Activated T-cell treated with anti-CD3 and anti-CD28 coated beads, Interleukin-2, amount 50 U/mL, for 72 hours (primary cell): ENCODE measurements at places on chromosomes 2 and 18. TPM values are rescaled to one million over a fixed set of nuclear protein-coding genes. Genes with fewer than 3 reads are reported as not detected.
A peak's percentile ranks its signal among the peaks of the same experiment; 100 is the strongest.

Gene GPR35
- 48.2 TPM for total RNA-seq

Gene STRADB
- total RNA-seq = 26.7 TPM

Gene PIGN
- 28.2 TPM for total RNA-seq

Gene TUBA4B
- total RNA-seq = not detected

Gene C2orf78
- not detected for total RNA-seq

Gene GKN2
- total RNA-seq = not detected

Gene DUSP19
- 2.8 TPM for total RNA-seq

Gene DUSP11
- total RNA-seq = 35.8 TPM

Gene SLC35G4
- total RNA-seq = not detected

Gene FBXO41
- 19.8 TPM for total RNA-seq

Gene DYSF
- 1.6 TPM for total RNA-seq

Gene ITGB6
- not detected for total RNA-seq

Gene CTIF
- 4.6 TPM for total RNA-seq

Gene FAM98A
- total RNA-seq = 20.7 TPM

Gene HAT1
- 46.9 TPM for total RNA-seq

Gene DPP4
- total RNA-seq = 52.9 TPM

Gene OR6B2
- total RNA-seq = not detected

GRCh38 chr2:224039770-224040440 lies 819 bp upstream of the SERPINE2 start:
- DNase-seq = no peak

- peak; percentile 32 for DNase-seq
Observed at GRCh38 chr2:71452565-71452964, 796 bp upstream of the DYSF start.

- peak; percentile 8 for DNase-seq
Observed at GRCh38 chr2:58571181-58571852, 330.2 kb upstream of the FANCL start.

- no peak for DNase-seq
Observed at GRCh38 chr2:58845011-58845410, 603.9 kb upstream of the FANCL start.

GRCh38 chr2:53969968-53970723 lies 647 bp downstream of the PSME4 start:
- peak; percentile 29 for DNase-seq

- DNase-seq = peak; percentile 30
Observed at GRCh38 chr2:64730551-64731262, 77.0 kb upstream of the SERTAD2 start.

DNA sequence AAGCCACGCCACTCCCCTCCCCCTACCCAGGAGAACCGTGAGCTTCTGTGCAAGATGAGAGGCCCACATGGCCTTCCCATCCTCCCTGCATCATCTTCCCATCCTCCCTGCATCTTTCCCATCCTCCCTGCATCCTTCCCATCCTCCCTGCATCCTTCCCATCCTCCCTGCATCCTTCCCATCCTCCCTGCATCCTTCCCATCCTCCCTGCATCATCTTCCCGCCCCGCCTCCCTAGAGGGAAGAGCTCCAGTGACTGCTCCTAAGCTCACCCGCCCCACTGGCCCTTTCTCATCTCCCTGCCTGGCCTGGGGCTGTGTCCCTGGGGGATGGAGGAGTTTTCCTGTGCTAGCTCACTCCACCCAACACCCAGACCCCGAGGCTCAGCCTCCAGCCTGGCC lies 93.3 kb upstream of the ASAP2 start:
- DNase-seq = no peak

- no peak for DNase-seq
Observed at GRCh38 chr2:241940329-241940728, 70.8 kb downstream of the RTP5 start.

DNA sequence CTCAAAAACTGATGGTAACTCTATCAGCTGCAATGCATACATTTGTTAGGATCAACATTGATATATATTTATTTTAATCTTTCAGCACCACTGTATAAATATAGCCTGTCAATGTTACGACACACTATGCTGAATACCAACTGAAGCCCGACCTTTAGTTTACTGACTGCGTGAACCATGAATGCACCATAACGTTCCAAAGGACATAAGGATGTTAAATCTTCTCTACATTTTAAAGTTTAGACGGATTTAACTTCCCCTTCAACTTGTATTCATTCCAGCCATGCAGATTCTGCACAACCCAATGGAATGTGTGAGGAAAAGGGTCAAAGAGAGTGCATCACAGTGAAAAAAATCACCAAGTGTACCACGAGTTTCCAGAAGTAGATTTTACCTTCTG lies 489.5 kb downstream of the IRS1 start:
- DNase-seq = no peak

- DNase-seq = no peak
Observed at GRCh38 chr2:120348134-120348736, 2.3 kb downstream of the INHBB start.

DNA sequence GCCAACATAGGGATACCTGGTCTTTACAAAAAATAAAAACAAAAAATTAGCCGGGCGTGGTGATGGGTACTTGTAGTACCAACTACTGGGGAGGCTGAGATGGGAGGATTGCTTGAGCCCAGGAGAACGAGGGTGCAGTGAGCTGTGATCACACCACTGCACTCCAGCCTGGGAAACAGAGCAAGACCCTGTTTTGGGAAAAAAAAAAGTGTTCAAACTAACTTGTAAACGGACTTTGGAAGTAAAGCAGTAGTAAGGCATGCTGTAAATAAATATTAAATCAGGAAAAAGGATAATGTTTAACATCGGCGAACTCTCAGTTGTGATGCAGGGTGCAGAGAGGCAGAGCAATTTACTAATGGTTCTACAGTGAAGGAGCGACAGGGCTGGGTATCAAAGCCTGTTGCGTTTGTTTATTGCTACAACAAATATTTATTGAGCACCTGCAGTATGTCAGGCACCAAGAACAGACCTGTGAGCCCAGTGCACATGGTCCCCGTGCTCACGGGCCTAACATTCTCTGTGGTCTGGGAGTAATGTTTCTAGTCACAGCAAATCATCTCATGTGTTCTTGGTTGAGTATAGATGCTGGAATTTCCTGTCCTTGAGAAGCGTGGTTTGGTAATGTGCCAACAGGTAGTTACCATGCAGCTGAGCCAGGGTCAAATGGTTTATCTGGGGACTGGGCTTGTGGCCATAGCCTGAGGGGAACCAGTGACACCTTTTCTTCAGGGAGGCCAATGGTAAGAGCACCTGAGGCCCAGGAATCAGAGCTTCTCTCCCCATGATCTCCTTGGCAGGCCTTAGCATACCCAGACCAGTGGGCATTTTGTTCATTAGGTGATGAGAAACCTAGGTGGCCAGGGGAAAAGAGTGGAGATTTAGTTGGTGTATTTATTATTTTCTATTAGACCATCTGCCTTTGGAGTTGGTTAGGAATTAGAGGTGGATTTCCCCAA lies 27.9 kb upstream of the GREB1 start:
- no peak for DNase-seq

DNA sequence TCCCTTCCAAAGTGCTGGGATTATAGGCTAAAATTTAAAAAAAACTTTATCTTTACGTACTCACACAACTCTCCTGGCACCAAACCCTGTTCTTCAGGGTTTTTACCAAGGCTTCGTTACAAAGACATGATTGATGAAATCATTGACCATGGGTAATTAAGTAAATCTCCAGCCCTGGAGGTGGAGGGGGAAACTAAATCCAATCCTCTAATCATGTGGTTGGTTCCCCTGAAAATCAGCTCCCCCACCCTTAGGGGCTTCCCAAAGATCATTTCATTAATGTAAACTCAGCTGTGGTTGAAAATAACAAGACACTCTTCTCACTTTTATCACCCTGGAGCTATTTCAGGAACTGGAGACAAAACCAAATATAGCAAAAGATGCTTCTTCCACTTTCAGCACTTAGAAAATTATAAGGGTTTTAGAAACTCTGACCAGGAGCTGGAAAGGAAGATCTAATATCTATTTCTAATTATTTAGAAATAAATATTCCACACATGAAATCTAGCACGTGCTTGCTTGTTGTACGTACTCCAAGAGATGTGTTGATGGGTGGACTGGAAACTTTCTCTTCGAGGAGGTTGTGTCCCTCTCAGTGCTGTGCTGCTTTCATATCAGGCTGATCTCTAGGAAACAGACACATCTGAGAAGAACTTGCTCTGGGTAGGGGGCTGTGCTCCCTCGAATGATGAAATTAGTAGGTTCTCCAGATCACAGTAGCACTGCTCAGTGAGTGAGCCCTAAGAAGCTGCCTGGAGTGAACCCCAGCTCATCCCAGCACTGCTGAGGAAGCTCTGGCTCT lies 67.2 kb downstream of the SMAD4 start:
- DNase-seq = no peak

- peak; percentile 95 for DNase-seq
Observed at GRCh38 chr18:26090130-26091046, at the start of gene SS18. TSS of gene SS18 (minus strand) at chr18:26090613. CDS start at chr18:26090569, 44 bp downstream.

- no peak for DNase-seq
Observed at GRCh38 chr2:171185941-171186340, 25.2 kb upstream of the TLK1 start.

- no peak for DNase-seq
Observed at GRCh38 chr2:35462226-35462998, 893.2 kb upstream of the CRIM1 start.

DNA sequence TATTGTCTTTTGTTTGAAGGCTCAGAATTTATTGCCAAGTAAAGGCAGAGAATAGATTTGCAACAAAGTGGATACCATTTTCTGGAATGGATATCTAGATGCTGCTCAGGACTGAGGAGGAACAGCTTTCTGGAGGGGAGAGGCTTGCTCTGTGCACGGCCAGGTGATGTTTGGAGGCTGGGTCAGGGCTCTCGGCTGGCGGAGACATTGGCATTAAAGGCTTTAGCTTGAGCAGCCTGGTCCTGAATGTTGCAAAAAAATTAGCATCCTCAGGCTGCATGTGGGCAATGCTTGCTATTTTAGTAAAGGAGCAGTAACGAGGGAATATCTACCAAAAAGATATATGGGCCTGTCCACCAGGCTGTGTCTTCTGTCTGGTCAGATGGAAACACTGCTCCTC lies 20.4 kb downstream of the RNF144A start:
- no peak for DNase-seq

- no peak for DNase-seq
Observed at GRCh38 chr2:55490554-55490953, 29.0 kb upstream of the CFAP36 start.

DNA sequence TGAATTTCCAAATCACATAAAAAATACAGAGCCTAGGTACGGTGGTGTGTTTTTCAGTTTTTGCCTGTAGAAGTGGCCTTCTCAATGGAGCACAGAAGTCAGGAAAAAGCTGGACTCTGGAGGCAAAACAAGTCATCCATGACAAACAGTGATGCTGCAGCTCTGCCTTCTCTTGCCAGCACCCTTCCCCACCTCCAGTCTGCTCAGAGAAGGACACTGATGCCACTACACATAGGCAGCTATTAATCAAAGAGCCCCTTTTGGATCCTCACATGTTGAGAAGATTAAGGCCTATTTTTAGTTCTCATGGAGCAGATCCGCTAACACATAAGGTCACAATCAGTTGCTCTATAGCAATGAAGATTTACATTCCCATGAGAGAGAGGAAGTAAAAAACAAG lies 181.6 kb upstream of the GALNT5 start:
- DNase-seq = no peak

DNA sequence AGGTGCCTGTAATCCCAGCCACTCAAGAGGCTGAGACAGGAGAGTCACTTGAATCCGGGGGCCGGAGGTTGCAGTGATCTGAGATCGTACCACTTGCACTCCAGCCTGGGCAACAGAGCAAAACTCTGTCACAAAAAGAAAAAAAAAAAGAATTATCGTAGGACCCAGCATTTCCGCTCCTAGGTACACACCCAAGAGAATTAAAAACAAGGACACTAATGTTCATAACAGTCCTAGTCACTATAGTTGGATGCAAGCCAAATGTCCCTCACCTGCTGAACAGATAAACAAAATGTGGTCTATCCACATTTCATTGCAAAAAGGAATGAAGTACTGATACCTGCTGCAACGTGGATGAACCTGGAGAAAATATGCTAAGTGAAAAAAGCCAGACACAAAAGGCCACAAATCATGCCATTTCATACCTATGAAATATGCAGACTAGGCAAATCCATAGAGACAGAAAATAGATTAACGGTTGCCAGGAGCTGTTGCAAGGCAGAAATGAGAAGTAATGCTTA lies 21.2 kb downstream of the ADRA2B start:
- no peak for DNase-seq

DNA sequence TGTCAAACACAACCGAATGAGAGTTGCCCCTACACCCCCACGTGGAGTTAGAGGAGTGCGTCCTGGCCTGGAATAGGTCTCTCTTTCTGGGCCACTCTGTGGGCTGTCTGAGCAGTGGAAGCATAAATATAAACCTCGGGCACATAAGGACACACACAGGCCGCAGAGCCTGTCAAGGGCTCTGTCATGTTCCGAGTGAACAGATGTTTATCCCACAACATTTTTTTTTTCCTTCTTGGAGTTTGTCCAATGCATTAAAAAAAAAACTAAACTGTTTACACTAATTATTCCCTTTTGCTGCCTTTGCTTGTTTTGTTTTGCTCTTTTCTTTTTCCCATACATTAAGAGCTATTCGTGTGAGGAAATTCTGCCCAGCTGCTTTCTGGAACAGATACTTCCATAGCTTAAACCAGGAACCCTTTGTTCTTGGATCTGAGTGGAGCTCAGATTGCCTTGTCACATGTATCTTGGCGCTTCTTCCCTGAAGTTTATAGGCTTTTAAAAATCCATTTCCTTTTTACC lies 228.3 kb upstream of the FOSL2 start:
- DNase-seq = no peak

DNA sequence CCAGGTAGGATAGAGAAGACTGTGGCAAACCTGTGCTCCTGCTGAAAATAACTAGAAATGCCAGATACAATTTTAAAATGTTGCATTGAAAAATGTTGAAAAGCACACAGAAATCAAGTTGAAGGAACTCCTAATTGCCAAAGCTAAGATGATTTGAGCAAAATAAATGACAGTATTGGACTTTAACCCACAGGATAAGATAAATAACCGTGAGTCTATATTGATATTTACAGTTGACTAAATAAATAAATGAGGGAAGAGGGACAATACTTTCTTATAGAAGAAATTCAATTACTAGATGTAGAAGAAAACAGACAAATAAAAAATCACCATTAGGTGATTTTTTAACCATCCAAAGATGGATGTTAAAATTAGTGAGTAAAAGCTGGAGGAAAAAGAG lies 59.0 kb downstream of the CWC22 start:
- DNase-seq = no peak

DNA sequence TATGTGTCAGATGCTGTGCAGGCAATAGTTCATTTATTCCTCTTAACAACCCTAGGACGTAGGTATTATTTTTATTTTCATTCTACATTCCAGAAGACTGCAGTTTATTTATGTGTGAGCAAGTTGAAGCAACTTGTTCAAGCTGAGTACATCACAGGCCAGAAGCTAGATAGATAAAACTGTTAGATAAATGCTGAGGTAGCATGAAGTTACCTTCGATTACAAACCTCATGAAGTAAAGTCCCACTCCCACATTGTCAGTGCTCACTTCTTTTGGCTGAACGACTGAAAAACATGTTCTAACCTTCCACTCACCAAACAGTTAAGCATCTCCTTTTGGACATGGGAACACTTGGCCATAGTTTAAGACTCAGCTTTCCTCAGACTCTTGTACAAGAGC lies 439.2 kb downstream of the TNS1 start:
- no peak for DNase-seq

GRCh38 chr2:6408057-6408456 lies 457.6 kb downstream of the CMPK2 start:
- no peak for DNase-seq

GRCh38 chr2:62441421-62441820 lies 64.6 kb downstream of the TMEM17 start:
- no peak for DNase-seq

GRCh38 chr2:174051741-174052583 lies 86.8 kb upstream of the SP3 start:
- no peak for DNase-seq

GRCh38 chr2:220948579-220948978 lies 623.5 kb downstream of the EPHA4 start:
- no peak for DNase-seq
